ENCODE measurements at places on chromosomes 4 and X.

DNA sequence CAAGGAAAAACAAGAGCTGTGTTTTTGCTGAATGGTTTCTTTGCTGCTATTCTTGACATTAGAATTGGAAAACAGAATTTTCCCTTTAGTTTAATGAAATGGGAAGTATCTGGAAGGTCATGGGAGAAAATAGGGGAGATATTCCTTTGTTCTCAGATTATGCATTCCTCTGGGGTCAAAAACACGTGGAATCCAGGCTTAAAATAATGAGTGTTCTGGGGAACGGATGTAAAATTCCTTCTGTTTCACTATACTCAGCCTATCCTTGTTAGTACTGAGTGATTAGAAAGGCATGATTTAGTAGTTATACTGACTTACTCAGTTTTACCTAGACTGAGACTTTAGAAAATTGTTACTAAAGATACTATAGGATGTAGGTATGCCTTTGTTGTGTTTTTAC is 107.3 kb downstream of the ARHGAP10 start:
- no peak for DNase-seq

- no peak for DNase-seq
These were observed 332.9 kb downstream of the PPP3CA start for GRCh38 chr4:101014417-101014816.

GRCh38 chr4:142850478-142850877 is 4.4 kb upstream of the INPP4B start:
- DNase-seq = no peak

DNA sequence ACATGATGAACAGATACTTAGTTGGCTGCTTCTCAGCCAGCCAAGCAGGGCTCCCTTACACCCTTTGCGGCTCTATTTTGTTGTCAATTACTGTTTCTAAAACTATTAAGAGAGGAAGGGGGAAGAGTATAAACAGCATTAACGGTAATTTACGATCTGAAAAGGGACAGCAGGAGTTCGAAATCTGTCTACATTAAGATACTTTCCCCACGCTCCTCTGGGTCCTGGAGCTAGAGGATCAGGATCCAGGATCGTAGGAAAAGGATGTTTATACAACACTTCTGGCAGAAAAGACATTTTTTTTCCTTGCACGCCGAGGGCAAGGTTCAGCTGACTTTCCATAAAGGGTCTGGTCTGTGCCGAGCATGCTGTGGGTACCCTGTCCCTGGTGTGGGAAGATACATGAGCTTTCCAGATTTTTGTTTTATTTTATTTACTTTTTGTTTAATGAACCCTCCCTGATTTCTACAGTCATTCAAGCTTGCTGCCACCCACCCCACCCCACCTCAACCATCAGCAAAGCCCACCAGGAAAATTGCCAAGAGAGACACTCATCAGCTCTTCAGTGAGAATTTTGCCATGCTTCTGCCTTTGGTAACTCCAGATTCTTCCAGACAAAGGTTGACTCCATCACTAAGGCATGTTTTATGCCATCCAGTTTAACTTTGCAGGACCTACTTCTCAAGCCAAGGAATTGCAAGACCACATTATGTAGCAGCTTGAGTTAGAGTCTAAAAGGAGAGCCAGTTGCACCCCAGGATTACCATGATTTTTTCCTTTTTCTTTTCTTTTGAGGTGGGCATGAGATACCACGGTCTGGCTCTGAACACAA is 188.1 kb downstream of the QDPR start:
- DNase-seq = no peak

DNA sequence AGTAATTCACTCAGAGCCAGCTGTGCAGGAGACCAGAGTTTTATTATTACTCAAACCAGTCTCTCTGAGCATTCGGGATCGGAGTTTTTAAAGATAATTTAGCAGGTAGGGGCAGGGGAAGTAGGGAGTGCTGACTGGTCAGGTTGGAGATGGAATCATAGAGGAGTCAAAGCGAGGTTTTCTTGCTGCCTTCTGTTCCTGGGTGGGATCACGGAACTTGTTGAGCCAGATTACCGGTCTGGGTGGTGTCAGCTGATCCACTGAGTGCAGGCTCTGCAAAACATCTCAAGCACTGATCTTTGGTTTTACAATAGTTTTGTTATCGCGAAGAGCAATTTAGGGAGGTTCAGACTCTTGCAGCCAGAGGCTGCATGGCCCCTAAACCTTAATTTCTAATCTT is 63.6 kb downstream of the TRIM2 start:
- DNase-seq = no peak
